ENCODE measurements at places on chromosomes 6 and 20.

DNA sequence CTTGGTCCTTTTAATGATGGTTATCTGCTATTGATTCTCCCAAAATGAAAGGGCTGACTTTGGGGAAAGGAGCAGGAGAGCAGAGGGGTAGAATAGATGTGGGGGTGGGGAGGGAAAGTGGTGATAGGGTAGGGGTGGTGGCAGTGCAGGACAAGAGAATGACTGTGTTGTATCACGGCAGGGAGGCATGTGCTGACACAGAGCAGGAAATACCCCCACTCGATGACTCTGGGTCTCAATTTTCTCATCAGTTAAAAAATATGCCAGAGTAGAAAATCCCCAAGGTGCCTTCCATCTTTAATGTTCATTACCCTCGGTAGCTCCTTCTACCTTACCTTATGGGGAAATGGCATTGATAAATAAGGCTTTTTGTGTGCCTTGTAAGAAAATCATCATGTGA lies 79.0 kb upstream of the ATXN1 start:
- DNase-seq = no peak

- DNase-seq = no peak
These were observed 200.9 kb upstream of the UST start for GRCh38 chr6:148545901-148546300.

GRCh38 chr6:114404339-114404955 lies 61.6 kb upstream of the HS3ST5 start:
- DNase-seq = no peak

DNA sequence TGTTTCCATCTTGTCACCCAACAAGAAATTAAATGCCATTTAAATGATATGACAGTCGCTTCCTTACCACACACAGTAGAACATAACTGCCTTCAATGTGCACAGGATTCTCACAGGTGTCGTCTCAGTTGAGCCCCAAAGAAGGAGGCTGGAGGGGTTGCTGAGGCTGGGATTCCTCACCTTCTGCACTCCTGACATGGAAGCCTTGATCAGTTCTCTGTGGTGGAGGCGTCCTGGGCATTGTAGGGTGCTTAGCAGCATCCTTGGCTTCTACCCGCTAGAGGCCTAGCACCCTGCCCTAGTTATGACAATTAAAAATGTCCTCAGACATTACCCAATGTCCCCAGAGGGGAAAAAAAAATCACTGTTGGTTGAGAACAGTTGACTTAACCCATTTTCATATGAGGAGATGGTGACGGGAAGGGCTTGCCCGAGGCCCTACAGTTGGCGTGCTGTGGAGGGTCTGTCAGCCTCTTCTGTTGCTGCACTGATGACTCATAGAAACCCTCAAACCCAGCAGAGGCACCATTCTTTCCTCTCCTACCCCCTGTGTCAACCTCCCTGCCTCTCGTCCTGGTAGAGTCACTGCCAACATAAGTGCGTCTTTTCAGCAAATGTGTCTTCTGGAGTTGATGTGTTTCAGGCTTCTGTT lies 19.3 kb upstream of the ZNF831 start:
- DNase-seq = peak; percentile 76

DNA sequence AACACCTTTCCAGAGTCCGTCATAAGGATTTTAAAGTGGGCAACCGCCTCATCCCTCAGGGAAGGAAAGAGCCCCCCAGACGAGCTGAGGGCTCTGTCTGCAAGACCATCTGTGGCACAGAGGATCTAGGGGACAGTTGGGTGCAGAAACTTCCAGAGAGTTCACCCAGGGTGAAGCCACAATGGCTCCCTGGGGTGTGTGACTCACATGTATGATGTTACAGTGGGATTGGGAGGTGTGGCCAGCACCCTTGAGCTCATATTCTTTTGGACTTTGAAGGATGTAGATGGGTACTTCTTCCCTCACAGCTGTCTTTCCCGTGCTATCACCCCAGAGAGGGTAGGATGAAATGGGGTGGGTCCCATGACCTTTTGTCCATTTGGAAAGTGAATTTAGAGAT lies 95.5 kb downstream of the NCR2 start:
- DNase-seq = no peak

DNA sequence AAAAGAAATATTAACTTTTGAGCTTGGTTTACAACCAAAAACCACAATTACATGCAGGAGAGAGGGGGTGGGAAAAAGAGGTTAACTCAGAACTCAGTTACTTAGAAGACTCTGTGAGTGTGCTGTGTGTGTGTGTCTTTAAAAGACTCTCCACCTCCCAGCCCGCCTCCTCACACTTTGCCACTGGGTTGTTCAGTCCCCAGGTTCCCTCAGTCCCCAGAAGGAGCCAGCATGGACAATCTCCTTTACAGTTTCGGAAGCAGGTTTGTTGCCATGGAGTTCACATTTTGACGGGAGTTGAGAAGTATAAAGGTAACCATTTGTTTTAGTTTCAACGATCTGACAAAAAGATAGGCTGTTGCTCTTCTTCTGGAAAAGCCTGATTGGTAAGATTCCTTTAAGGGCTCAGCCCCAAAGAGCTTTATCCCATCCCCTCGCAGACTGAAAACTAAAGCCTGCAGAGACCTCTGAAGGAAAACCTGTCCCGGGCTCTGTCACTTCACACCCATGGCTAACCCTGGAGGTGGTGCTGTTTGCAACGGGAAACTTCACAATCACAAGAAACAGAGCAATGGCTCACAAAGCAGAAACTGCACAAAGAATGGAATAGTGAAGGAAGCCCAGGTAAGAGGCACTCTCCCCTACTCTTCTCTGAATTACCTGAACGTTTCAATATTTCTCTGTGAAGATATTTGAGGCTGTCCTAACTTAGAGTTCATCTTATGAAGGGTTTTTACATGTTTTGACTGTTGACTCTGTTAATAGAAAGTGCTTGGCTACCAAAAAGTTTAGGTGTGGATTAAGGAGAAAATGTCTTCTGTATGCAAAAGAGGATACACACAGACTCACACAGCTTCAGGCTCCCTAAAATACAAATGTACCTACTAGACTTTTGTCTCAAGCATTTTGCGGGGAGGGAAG lies at the start of gene SPTLC3:
Gene SPTLC3, plus strand, starts transcription at position 212 of the 921 bp plus-strand sequence. Its CDS starts 296 bp downstream, at position 508.
- no peak for DNase-seq

- peak; percentile 60 for DNase-seq
These were observed at the start of gene FNDC11 for GRCh38 chr20:63553933-63554290. FNDC11 (plus strand) TSS chr20:63554159; CDS start chr20:63555664, 1,505 bp downstream.

DNA sequence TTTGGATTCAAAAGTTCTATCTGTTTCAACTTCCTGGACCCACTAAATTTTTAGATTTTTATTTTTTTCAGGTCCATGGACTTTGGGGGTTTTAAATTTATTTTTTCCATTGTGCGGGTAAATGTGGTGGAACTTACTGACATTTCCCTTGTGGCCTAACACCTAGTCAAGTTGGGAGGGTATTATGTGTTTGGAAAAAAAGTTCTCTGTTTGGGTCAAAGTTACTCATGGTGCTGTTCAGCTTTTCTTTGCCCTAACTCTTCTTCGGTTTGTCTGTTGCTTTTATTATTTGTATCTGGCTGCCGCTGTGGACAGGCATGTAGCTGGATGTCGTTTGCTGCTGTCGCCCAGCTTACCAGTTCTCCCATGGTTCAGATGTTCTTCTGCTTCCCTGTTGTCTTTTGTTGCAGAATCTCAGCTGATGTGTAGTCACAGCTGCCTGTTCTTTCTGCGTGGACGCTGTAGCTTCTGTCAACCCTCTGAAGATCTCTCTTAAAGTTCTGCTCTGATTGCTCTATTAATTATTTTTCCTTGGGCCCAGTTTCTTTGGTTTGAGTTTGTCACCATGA lies 7.9 kb downstream of the IGF2R start:
- no peak for DNase-seq

DNA sequence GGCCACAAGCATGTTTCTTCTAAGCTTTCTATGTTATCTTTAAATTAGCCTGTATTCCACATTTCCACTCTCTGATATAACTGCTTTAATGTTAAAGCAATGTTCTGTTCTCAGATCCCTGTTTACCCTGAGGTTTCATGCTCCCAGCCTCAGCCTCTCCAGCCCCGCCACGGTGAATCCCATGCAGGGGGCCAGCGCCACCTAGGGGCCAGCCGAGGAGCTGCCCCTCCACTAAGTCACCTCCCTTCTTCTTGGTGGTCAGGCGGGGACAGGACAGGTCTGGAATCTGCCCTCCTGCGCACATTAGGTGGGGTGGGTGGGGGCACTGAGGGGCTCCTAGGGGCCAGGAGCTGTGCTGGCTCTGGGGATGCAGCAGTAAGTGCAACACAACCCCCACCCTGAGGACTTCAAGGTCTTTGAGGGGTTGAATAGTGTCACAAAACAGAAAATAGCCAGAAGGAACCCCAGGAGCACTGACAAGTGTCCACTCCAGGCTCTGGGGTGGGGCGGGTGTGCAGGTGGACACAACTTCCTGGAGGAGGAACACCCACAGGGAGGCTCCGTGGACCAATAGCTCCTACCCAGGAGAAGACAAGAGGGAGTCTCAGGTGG lies 61.6 kb downstream of the RAB44 start:
- peak; percentile 85 for DNase-seq

- DNase-seq = no peak
These were observed 93.1 kb upstream of the SOX4 start for GRCh38 chr6:21500314-21501020.

GRCh38 chr20:22462975-22463914 lies 121.1 kb downstream of the FOXA2 start:
- no peak for DNase-seq

GRCh38 chr6:69881322-69882151 lies 15.2 kb downstream of the COL19A1 start:
- no peak for DNase-seq

GRCh38 chr6:109486068-109486467 lies 3.0 kb upstream of the ZBTB24 start:
- DNase-seq = no peak

- DNase-seq = no peak
These were observed 91.9 kb downstream of the TNFAIP3 start for GRCh38 chr6:137958811-137959565.

DNA sequence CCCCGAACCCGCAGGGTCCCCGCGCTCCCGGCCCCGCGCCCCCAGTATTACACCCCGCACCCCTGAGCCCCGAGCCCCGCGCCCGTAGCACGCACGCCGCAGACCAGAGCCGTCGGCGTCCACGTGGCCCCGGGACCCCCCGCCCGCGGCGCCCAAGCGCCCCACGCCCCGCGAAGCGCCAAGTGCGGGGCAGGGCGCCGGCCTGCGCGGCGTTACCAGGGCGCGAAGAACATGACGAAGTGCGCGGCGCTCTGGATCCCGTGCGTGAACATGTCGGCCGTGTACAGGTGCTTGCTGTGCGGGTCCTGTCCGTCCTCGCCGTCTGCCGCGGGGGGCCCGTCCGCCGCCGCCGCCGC lies 312 bp downstream of the TXNDC5 start:
- DNase-seq = peak; percentile 41

DNA sequence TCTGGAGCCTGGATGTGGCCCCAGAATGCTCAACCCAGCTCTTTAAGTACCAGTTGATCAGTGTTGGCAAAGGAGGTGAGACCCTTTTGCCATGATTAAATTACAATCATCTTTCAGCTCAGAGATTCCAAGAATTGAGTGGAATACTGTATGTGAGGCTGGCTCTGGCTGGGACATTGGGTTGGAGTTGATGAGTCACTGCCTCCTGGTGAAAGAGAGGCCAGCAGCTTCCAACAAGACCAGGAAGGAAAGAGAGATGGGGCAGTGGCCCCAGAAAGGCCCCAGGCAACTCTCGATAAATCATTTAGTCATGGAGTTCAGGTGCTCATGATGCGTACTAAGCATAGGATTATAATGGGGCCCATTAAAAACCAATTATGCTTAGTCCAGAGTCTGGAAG lies 2.1 kb downstream of the TGM6 start:
- DNase-seq = no peak

GRCh38 chr20:3183896-3184612 lies 10.7 kb upstream of the LZTS3 start:
- DNase-seq = no peak

DNA sequence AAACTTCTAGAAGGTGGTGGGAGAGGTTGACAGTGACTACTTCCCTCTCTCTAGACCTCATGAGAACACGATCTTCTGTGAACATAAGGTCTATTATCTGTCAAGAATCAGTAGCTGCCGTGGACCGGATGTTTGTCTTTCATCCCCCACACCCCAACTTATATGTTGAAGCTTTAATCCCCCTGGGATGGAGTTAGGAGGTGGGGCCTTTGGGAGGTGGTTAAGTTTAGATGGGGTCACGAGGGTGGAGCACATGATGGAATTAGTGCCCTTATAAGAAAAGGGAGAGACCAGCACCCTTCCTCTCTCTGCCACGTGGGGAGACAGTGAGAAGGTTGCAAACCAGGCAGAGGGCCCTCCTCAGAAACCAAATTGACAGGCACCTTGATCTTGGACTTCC lies 409.1 kb downstream of the QKI start:
- DNase-seq = no peak

GRCh38 chr6:159317430-159317829 lies 148.2 kb downstream of the FNDC1 start:
- no peak for DNase-seq

- no peak for DNase-seq
These were observed 110.5 kb downstream of the MANEA start for GRCh38 chr6:95687839-95688238.

- no peak for DNase-seq
These were observed 332.4 kb downstream of the HACE1 start for GRCh38 chr6:104527311-104527710.

DNA sequence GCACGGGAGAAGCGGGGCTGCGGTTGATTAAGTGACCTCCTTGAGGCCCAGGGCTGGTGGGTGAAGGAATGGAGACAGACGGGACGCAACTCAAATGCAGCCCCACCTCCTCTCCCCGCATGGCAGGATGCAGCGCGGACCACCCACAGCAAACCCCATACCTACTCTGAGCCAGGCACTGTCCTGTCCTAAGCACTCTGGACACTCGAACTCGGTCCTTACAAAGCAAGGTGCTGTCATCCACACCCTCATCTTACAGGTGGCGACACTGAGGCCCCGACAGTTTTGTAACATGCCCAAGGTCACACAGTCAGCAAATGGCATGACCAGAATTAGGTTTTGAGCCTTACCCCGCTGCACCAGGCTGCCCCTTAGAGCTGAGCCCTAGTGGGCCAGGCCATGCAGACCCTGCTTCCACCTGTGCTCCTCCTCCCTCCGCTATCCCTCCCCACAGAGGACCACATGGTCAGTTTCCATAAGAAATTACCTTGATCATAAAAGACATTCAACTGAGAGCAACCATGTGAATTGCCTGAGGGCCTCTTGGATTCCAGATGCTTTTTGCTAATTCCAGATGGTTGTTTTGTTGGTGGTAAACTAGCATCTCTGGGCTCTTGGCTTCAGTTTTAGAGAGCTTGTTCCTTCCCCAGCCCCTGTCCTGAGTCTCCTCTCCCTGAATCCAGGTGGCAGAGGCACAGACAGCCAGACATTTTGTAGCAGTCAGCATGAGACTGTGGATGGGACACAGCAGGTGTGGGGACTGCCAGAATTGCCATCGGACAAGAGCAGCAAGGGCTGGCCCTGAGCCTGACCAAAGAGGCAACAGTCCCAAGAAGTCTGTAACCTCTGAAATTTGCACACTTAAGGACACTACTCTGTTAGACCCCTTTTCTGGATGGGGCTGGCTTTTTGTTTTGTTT lies 171.9 kb upstream of the PMEPA1 start:
- DNase-seq = peak; percentile 35

- DNase-seq = no peak
These were observed 34.6 kb downstream of the JAG1 start for GRCh38 chr20:10639077-10639736.
